Natural killer cell (primary cell): ENCODE measurements at places on chromosomes 2 and 18. TPM values are rescaled to one million over a fixed set of nuclear protein-coding genes. Genes with fewer than 3 reads are reported as not detected.

- no peak for DNase-seq
Observed at GRCh38 chr2:217263756-217264155, 403.9 kb upstream of the TNP1 start.

Gene STK17B
- total RNA-seq: 390 TPM

Gene CYS1
- total RNA-seq: not detected

- DNase-seq: peak; percentile 9
Observed at GRCh38 chr2:128646691-128647090, 328.0 kb upstream of the HS6ST1 start.

Gene EVX2
- total RNA-seq: not detected

DNA sequence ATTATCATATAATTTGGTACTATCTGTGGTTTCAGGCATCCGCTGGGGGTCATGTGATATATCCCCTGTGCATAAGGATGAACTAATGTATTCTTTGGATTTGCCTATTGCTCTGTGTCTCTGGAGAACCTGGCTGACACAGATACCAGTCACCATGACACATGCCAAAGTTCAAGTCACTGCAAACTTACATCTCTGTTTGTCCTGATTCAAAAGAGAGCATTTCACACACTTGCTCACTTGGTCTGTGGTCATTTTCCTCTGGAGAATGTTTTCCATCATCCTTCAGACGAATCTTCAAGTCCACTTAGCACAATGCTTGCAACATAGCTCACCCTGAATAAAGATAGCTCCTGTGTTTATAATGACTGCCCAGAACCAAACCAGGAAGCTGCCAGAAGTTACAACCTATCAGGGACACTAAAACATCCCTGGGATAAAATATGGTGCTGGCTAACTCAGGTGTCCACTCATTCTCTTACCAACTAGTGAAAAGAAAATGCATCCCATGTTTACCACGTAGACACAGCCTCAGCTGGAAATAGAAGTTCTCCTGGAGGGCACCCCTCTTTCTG is 18.1 kb downstream of the SULT1C3 start:
- DNase-seq: no peak

DNA sequence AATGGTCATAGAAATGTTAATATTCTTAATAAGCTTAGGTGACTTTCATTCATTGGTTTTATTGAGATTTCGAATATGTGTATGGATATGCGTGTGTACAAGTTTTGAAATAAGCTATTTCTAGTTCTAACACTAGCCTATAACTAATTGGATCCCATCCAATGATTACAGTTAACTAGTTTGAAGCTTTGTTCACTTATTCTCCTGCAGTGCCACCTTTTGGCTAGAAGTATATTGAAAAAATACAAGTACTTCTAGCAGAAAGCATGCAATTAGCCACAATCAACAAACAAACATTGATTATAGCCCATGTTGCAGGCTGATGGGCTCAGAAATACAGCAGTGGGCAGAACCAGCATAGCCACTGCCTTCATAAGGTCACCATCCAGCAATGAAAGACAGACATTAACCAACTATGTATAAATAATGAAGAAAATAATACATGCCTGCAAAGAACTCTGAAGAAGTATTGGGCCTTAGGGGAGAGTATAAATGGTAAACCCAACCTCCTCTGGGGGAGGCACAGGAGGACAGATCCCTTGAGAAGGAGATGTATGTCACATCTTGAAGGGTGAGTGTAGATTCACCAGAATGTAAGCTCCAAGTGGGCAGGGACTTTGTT is 5.1 kb upstream of the PIEZO2 start:
- no peak for DNase-seq

GRCh38 chr18:3058328-3059191 is 45.6 kb upstream of the LPIN2 start:
- DNase-seq: peak; percentile 21

Gene AQP4
- not detected for total RNA-seq

Gene GCKR
- total RNA-seq: not detected

Gene DNAJC5G
- not detected for total RNA-seq

DNA sequence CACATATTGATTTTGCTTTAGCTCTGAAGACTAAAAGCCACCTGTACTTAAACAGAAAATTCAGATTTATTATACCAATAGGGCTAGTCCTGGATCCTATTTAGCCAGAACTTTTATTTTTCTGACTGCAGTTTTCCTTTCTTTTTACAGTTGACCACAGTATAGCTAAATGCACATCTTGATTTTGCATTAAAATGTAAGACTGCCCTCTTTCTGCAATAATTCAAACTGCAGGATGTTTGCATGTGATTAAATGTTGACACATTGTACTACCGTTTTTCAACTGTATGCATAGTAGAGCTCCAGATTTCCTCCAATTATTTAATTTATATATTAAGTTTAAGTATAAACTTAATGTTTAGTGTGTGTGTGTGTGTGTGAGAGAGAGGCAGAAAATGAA is 1262.9 kb downstream of the SUCLG1 start:
- no peak for DNase-seq

GRCh38 chr2:102841107-102841840 is 79.4 kb downstream of the TMEM182 start:
- no peak for DNase-seq

- no peak for DNase-seq
Observed at GRCh38 chr2:10195278-10196109, 73.0 kb downstream of the RRM2 start.

DNA sequence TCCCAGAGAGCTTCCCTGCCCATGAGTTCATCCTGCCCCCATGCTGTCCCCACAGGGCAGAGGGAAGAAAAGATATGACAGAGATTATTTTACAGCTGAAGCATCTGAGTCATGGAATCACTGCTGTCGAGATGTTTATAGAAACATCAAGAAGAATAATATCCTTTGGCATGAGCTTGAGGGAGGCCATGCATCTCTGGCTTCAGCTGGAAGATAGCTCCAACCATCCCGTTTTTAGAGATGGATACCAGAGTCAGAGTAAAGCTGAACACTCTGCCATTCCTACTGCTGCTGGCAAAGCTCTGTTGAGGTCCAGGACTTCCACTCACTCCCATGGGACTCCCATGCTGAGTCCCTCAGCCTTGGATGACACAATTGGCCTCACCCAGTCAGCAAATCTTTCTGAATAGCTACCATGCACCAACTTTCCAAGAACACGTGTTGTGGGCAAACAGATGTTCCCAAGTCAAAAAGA is 167.8 kb downstream of the TTC32 start:
- DNase-seq: no peak

Gene ANKRD44
- total RNA-seq: 376 TPM

DNA sequence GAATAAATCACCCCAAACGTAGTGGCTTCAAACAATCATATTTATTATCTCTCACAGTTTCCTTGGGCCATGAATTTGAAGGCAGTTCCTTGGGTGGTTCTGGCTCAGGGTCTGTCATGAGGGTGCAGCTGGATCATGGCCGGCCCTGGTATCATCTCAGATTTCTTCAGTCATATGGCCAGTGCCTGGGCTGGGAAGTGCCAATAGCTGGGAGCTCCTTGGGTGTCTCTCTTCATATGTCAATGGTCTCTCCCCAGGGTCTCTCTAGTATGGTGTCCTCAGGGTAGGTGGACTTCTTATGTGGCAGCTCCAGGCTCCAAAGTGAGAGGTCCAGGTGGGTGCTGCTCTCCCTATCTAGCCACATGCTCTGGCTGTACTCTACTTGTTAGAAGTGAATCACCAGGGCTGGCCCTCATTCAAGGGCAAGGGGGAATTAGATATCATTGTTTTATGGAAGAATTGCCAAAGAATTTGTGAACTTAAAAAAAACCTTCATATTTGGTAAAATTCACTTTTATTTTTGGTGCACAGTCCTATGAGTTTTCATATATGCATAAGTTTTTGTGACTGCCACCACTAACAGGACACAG is 15.4 kb downstream of the FHOD3 start:
- no peak for DNase-seq

GRCh38 chr2:156672556-156673332 is 236.6 kb downstream of the GPD2 start:
- no peak for DNase-seq

- no peak for DNase-seq
Observed at GRCh38 chr2:43405829-43406228, 179.4 kb upstream of the ZFP36L2 start.

DNA sequence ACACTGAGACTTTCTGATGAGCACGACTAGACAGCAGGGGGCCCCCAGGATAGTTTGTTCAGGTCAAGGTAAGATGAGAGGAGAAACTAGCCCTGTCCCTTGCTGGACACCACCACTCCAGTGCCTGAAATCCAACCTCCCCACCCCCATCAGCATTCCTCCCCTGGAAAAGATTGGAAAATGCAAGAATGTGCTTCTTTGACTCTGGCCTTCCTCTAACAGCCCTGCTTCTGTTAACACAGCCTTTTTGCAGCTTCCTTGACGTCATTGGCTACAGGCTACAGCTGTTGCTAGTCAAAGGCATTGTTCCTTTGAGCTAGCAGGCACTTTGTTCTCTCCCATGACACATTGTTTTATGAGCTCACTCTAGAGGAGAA is 20.1 kb upstream of the LTBP1 start:
- no peak for DNase-seq

Gene TRAPPC12
- 92.6 TPM for total RNA-seq

Gene TP53I3
- total RNA-seq: 2.6 TPM

Gene CFAP53
- 0.20 TPM for total RNA-seq

Gene ERFE
- total RNA-seq: 4.8 TPM

GRCh38 chr2:43219383-43220228 is 6.8 kb downstream of the ZFP36L2 start:
- DNase-seq: peak; percentile 73

Gene ANTXR1
- total RNA-seq: not detected

Gene RGPD8
- 30.7 TPM for total RNA-seq

Gene FAM98A
- total RNA-seq: 22.2 TPM

DNA sequence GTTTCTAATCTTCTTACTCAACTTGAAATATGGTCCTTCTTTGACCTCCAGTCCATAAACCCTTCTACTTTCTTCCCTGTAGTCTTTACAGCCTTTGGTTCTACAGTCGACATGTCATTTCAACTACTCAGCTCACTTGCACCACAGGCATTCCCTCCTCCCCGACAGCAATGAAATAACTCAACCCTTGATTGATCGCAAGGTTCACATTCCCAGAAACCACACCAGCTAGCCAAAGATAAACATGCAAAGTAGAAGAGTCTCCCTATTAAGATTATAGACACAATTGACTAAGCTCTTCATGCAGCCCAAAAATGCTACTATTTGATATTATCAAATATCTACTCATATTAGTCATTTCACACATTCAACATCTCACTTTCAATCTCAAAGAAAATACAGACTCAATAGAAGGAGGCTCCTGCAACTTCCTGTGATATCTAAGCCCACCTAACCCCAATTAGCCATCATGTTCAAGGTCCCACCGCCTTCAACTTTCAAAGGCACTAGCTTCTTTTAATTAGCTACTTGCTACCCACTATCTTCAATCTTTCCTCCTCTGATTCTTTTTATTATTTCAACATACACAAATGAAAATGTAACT is 50.8 kb downstream of the RTTN start:
- DNase-seq: no peak

Gene PARD3B
- not detected for total RNA-seq

DNA sequence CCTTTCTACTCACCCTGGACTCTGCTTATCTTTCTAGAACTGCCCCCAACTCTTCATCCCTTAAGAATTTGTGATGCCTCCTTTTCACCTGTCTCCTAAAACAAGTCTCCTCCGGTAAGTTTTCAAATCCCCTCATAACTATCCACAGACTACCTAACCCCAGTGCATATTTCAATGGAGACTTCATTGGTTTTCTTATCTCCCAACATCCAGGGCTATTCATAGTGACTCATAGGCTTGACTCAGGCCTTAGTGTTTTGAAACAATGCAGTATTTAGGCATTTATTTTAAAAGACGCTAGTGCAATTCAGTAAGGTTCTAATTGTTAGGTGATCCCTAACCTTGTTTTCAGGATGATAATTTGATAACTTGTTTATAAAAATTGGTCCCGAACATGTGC is 399.2 kb downstream of the CPS1 start:
- DNase-seq: no peak

GRCh38 chr2:172698041-172698863 is 37.4 kb upstream of the RAPGEF4 start:
- DNase-seq: peak; percentile 10

- no peak for DNase-seq
Observed at GRCh38 chr2:164839914-164840457, 1.6 kb downstream of the COBLL1 start.

Gene CCDC93
- total RNA-seq: 67.4 TPM

GRCh38 chr2:150346806-150347205 is 140.7 kb downstream of the RND3 start:
- no peak for DNase-seq

DNA sequence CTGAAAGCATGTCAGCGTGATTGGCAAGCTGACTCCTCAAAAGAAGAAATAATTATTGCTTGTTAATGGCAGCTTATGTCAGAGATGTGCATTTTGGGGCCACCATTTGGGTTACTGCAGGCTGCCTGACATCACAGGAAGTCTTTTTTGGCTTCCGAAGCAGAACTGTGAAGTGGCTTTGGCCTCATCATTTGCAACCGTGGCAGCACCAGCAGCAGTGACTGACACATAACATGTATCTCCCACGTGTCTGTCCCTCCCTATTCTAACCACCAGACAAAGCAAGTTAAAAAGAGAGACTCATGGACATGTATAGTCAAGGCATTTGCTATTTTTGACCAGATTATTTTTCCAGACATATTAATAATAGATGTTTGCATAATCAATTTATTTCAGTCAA is 488.7 kb upstream of the ACVR2A start:
- peak; percentile 8 for DNase-seq

DNA sequence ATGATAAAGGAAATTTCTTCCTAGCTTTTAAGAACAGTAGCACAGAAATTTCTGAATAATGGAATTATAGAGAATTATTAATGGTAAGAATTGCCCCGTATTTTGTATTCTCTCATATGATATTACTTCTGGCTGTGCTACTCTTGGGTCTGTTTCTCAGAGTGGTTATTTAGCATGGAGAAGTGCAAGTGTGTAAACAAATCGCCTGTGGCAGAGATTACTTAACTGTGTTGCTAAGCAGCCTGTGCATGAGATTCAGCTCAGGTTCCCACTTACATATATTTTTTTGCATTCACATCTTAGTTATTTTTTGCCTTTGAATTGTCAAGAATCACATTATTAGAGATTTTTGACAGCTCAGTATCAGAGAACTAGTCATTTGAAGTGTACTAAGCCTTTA is 80.1 kb upstream of the NFATC1 start:
- no peak for DNase-seq

DNA sequence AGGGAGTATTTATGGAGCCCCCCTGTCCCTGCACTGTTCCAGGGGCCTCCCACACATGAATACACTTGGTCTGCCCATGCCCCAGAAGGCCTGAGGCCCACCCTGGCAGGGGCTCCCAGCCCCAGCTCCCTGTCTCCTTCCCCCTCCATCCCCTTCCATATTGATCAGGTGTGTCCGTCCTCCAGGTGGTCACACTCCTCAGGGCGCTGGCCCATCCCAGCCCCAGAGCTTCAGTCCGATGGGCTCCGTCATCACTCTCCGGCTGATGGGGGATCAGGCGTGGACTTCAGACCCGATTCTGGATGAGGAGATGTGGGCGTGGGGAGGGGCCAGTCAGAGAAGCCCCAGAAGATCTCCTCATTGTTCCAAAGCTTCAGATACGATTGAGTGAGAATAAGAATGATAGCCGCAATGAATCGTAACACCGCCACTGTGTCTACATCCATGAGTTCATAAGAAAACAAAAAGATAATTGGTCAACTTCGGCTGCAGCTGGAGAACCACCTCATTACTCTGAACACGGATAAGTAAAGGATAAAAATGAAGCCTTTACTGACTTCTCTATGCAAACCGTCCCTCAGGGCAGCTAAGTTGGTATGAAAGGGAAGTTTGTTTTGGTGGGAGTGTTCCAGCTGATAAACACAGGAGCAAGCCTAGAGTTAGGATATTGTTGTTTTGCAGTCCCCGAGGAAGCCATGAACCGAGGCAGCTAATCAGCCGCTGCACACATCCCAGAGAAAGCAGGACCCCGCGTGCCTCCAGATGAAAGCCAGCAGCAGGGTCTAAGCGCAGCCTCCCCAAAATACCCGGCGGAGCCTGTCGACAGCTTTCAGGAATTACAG is 279.5 kb downstream of the NDUFA10 start:
- DNase-seq: no peak
